ENCODE measurements at places on chromosomes 1 and 21.
A peak's percentile ranks its signal among the peaks of the same experiment; 100 is the strongest.

DNA sequence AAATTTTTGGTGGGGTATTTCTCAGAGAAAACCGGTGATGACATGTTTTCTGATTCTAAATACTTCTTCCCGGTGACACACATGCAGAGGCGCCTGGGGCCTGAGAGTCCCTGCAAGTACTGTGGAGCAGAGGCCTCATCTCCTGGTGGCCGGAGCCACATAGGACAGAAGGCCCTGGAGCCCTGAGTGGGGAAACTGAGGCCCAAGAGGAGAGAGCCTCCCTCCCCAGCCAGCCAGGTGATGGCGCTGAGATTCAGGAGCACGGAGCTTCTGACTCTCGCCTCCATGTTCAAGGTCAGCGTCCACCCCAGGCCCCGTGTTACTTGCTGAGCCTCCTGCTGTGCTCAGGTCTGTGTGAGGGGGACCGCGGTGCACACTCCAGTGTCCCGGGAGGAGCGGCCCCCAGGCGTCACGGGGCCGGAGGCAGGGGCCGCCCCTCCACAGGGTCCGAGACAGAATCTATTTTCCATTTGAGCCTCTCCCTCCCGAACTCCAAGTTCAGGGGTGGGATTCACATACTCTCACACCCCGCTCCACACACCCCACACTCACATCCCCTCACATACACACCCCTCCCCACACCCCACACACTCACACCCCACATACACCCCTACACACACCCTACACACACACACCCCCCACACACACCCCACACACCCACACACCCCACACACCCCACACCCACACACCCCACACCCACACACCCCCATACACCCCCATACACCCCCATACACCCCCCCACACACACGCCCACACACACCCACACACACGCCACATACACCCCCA is 43.8 kb downstream of the SLX9 start:
- no peak for DNase-seq

- no peak for DNase-seq
These were observed 220.1 kb upstream of the VAMP3 start for GRCh38 chr1:7550981-7551380.

DNA sequence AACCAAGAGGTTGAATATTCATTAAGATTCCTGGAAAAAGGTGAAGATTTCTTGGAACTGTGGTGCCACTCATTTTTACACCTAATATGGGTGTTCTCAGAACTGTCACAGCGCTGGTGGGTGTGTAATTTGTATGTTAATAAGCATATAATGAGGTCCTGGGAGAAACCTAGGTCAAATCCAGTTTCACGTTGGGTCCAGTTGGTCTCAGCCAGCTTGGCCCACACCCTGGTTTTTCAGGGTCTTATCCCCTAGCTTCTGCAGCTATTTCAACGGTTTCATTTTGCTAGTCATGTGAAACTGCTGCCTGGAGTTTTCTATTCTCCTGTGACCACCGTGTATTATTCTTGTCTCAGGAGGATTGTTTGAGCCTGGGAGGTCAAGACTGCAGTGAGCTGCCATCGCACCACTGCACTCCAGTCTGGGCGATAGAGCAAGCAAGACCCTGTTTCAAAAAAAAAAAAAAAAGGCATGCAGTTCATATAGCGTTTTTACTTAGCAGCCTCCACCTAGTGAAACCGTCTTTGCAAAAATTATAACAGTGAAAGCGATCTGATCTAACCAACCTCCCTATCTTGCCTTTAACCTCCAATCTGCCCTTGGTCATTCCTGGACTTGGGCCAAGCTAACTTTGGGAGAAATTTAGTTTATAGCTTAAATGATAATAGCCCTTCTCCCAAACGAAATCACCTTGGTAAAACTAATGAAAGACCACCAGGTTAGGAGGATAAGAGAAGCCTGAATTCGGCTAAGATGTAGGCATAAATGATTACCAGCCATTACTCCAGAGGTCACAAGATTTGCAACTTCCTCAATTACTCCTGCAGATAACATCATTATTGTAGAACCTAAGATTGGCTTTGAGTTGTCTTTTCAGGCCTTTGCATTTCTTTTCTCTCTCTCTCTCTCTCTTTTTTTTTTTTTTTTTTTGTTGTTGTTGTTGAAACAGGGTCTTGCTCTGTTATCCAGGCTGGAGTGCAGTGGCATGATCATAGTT is 44.0 kb downstream of the PTAFR start:
- no peak for DNase-seq

DNA sequence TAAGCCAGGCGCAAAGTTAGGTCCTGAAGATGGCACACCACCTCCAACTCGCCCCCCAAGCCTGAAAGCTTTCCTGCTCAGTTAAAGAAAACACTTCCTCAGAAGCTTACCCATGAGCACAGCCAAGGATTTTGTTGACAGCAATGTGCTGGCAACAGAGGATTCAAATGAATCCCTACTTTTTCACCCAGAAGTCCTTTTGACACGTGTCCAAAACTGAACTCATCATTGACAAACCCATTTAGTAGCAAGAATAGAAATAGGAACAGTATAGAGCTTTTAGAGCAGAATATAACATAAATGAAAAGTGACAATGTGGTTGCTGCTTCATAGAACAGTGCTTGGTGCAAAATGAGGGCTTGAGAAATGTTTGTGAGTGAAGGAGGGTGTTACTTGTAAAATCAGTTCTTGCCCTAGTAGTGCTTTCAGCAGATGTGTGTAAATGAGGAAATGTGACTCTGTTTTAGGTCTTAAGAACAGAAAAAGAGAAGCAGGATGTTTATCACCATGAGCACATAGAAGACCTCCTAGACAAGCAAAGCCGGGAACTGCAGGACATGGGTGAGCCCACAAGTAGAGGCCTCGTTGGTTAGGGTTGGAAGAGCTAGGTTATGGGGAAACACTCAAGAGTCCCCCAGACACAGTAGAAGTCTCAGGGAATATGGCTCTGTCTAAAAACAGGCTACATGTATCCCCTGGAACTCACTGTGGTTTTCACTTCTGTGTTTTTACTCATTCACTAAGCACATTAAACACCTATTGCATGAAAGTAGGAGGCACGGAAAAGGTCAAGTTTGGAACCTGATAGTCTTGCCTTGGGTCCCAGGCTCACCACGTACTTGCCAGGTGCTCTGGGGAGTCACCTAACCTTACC is 48.6 kb upstream of the TMEM125 start:
- no peak for DNase-seq

DNA sequence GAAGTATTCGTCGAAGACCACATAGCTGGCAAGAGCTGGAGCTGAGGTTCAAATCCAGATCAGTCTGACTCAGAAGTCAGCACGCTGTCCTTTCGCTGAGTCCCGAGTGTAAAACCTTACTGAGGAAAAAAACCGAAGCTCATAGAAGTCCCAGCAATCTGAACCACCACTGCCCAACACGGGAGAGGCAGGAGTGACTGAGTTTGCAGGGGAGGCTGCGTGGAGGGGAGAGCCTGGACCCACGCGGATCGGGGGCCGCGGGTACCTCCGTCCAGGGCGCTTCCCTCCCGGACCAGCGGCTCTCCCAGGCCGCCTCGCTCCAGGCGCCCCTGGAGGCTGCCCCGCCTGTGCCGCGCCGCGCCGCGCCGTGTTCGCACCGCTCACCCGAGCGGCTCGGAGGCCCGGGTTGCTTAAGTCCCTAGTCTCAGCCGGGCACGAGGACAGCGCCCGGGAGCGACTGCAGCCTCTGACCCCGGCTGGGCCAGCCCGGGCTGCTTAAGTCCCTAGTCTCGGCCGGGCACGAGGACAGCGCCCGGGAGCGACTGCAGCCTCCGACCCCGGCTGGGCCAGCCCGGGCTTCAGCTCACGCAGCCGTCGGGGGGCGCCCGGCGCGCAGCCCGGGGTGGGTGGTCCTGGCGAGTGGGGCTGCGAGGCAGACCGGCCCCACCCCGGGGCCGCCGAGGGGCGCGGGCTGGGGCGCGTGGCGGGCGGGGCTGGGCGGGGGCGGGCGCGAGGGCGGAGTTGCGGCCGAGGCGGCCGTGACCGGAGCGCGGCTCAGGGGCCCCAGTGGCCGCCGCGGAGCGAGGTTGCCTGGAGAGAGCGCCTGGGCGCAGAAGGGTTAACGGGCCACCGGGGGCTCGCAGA is at the start of gene ADAMTSL4:
ADAMTSL4 (plus strand) TSS at position 777 of the 864 bp plus-strand sequence. CDS start 2,881 bp downstream, outside the sequence.
- peak; percentile 13 for DNase-seq

- no peak for DNase-seq
These were observed 76.4 kb downstream of the SNRPE start for GRCh38 chr1:203937678-203938330.
